NCI-H345 (cell line): ENCODE measurements at places on chromosomes 3 and 15.
A peak's percentile ranks its signal among the peaks of the same experiment; 100 is the strongest.

- DNase-seq, result no peak
Observed at GRCh38 chr3:134666885-134667284, 16.1 kb upstream of the KY start.

DNA sequence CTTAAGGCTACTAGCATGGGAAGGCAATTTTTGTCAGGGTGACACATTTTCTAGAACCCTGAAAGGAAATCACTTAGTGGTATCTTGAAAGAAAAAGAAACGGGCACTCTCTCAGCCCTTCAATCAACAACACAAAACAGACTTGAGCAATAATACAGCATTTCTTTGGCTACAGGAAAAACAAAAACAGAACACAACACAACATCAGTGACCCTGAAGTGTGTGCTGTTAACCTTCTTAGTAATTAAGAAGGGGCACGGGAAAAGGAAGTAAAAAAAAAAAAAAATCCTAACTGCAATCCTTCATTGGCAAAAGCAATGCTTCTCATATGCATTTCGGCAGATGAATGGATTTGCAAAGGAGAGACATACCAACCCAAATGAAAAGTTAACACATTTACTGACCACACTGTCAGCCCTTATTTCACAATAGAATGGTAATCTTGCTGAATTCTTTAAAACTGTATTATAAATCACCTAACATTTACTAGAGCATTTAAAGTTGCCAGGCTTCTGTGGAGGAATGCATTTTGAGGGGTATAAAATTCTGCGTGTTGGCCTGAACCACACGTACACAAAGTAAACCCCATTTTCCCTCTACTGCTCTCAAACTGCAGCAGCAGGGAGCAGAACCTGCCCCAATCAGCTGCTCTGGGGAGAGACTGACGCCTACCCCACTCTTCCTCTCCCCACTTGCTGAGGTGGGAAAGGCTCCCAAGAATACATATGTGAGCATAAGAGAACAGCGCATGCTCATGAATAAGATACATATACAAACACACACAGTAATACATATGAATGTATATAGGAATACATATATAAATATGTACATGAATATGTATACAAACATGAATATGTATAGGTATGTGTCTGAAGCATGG lies 198.5 kb downstream of the FOXP1 start:
- no peak for DNase-seq

DNA sequence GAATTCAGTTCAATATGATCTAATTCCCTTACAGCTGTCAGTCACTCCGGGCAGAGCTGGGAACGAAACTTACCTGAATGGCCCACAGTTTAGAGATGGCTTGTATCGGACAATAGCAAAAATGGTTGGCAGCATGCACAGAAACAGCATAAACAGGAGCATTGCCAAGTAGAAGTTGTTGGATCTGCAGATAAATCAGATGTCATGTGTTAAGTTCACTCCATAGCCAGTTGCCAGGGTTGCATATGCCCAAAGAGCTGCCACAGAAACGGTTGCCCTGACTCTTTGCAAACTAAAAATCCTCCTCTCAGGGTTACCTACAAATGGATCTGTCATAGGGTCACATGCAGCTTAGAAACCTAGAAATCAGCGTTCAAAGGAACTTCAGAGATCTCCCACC lies 15.4 kb upstream of the STARD5 start:
- DNase-seq, result no peak

DNA sequence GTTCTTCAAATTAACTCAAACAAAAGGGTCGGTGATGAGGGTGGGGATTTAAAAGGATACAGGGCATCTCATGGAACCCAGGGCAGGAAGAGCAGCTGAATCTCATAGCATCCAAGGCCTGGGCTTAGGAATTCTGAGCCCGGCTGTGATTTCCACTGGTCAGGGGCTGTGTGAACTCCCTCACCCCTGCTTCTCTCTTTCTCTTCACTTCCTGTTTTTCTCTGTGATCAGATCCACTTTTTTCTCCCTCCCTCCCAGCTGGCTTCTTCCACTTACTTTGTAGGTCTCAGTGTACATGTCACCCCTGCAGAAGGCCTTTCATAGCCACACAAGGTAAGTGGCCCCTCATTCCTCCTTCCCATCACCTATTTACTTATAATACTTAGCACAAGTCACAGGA lies 68.2 kb upstream of the CORO2B start:
- DNase-seq, result no peak

DNA sequence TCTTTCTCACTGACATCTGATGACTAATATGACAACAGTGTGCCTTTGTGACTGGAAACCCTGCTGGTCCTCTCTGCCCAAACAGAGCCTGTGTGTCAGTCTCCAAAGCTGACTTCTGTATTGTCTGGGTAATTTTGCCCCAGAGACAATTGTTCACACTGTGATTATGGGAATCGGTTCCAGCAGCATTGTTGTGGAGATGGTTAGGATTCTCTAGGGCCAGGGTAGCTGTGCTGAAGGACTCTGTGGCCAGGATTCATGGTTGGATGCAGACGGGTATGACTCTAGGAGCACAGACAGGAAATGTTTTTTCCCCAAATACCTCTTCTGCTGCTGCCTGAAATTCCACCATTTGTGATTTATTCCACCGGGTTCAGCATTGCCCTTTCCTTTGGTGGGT lies 57.5 kb upstream of the ITGA11 start:
- DNase-seq, result no peak

DNA sequence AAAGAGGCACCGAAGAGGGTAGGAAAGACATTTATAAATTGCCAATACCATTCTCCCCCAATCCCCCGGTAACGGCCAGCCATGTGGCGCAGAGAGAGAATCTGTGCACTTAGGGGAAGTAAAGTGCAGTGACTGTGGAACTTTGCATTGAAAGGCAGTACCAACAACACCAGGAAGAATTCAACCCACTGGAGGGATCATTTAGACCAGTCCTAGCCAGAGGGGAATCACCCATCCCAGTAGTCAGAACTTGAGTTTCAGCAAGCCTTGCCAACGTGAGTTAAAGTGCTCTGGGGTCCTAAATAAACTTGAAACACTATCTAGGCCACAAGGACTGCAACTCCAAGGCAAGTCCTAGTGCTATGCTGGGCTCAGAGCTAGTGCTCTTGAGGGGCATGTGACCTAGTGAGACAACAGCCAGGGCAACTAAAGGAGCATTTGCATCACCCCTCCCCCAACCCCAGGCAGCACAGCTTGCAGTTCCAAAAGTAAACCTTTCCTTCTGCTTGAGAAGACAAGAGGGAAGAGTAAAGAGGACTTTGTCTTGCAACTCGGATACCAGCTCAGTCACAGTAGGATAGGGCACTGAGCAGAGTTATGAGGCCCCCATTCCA lies 15.0 kb downstream of the CEP70 start:
- DNase-seq, result no peak

- DNase-seq, result no peak
Observed at GRCh38 chr3:98440283-98440682, 22.7 kb upstream of the OR5K1 start.

DNA sequence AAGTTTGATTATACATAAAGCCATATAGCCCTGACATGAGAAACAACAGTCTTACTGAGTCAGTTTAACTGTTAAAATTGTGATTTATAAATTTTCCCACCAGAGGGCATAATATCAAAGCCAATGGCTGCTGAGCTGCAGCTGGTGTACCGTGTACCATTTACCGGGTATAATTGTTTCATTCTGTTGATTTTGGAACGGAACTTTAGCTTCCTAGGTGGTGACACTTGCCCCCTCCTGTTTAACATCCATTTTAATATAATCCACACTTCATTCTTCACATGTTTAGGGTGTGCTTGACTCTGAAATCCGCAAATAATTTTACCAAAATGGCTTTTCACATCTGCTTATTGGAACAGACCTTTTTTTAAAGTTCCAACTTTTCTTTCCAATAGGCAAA lies 72.8 kb downstream of the SLC9A9 start:
- DNase-seq, result peak; percentile 41

DNA sequence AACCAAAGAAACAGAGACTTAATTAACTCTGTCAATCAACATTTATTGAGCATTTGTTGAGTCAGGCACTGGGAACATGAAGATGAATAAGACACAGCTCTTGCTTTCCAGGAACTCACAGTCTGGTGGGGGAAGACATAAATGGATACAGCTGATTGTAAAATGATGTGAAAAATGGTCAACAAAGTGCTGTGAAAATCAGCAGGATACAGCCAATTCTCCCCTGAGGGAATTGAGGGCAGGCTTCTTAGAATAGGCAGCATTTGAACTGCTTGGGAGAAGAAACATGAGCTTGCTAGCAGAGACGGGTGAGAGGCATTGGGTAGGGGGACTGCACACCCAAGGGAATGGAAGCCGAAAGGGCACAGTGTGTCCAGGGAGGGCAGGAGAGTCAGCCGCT lies 41.1 kb downstream of the MFSD1 start:
- DNase-seq, result no peak

- no peak for DNase-seq
Observed at GRCh38 chr15:42401544-42402454, 42.5 kb downstream of the CAPN3 start.

DNA sequence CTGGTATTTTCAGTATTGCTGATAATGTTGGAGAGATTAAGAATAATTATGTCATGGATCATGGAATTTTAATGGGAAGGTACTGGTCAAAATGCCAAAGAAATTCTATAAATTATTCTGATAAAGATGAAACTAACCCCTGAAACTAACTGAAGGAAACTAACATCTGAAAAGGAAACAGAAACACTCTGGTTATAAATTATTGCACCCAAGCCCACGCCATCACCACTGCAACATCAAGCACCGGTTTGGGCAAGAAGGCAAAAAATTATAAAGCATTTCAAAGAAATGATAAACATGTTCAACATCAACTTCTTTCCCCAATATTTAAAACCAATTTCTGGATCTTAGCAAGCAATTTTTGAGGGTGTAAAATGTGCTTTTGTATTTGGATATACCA lies 372.5 kb downstream of the TBC1D5 start:
- no peak for DNase-seq

GRCh38 chr3:122100591-122101463 lies 45.7 kb downstream of the CD86 start:
- no peak for DNase-seq
